SK-N-SH (cell line): ENCODE measurements at places on chromosomes 1 and 21. TPM values are rescaled to one million over a fixed set of nuclear protein-coding genes. Genes with fewer than 3 reads are reported as not detected.
A peak's percentile ranks its signal among the peaks of the same experiment; 100 is the strongest.

The ZBTB8B gene
- polyA plus RNA-seq, result 0.08 and 0.16 TPM in 2 replicates

DNA sequence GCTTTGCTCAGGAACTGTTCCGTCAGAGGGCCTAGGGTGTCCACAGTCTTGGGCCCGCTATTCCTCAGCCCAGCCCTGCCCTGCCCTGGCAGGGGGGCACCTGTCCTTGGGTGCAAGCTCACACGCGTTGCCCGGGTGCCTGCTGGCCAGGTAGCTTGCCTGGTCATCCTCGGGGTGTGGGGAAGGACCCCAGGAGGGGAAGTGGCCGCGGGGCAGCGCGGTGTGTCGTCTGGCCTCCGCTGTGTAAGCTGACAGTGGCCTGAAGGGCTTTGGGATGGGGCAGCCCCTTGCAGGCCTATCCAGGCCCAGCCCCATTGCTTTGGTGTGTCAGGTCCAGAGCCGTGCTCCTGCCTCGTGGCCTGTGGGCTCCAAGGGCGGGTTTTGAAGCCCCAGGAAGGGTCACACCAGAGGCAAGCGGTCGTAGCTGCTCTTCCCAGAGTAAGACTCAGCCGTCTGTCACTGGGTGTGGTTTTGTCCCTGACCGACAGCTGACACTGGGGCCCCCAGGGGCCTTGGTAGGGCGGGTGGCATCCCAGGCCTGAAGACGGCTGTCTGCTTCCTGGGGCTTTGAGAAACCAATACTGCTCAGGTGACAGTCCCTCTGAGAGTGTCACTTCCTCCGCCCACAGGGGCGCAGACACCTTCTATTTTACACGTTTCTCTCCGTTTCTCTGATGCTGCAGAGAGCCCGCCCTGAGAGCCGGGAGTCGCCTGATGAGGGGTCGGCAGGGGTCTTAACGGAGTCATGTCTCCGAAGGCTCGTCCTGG, 72.1 kb downstream of the SKI start:
- peak overlapping the region; percentile 83 for H3K27ac ChIP-seq
- no peak for DNase-seq
- no peaks in the 10 kb centered on the region for H3K27me3 ChIP-seq
- no peaks in the 10 kb centered on the region for H3K36me3 ChIP-seq
- H3K4me3 ChIP-seq, result no peak overlapping the region
- H3K4me1 ChIP-seq, result no peaks in the 10 kb centered on the region

- no peaks in the 10 kb centered on the region for H3K36me3 ChIP-seq
- no peak for DNase-seq
- H3K27ac ChIP-seq, result no peak overlapping the region
- no peak overlapping the region for H3K4me3 ChIP-seq
- no peaks in the 10 kb centered on the region for H3K4me1 ChIP-seq
- H3K27me3 ChIP-seq, result no peaks in the 10 kb centered on the region
Measured at GRCh38 chr1:153513023-153513422, 22.8 kb downstream of the S100A6 start.

- H3K27me3 ChIP-seq, result no peaks in the 10 kb centered on the region
- no peak for DNase-seq
- H3K27ac ChIP-seq, result no peak overlapping the region
- H3K4me1 ChIP-seq, result peaks cover 7% of the 10 kb centered on the region; the same call in 1 of the 2 replicates
Measured at GRCh38 chr1:97551113-97551512, 369.7 kb downstream of the DPYD start.

The RGS16 gene
- polyA plus RNA-seq, result 0.79 and 1.7 TPM in 2 replicates

The PTAFR gene
- 0.05 and 0.06 TPM in 2 replicates for polyA plus RNA-seq
